AG09319 (cell line): ENCODE measurements at places on chromosomes 5 and 9.

DNA sequence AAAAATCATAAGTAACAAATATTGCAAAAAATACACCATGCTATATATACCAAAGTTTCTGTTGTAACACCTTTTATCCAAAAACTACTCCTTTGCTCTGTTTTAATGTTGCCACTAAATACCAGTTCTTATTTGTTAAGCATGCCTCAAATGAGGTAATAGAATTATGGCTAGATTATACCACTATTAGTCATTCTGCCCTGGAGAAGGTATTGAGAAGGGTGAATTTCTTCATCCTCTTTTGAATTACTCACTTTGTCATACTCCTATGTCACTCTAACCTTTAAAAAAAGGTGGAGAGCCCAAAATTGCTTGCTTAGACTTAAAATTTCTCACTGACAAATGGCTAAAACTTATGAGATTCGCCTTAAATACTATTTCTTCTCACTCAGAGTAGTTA is 750.9 kb downstream of the MAT2B start:
- DNase-seq: no peak

DNA sequence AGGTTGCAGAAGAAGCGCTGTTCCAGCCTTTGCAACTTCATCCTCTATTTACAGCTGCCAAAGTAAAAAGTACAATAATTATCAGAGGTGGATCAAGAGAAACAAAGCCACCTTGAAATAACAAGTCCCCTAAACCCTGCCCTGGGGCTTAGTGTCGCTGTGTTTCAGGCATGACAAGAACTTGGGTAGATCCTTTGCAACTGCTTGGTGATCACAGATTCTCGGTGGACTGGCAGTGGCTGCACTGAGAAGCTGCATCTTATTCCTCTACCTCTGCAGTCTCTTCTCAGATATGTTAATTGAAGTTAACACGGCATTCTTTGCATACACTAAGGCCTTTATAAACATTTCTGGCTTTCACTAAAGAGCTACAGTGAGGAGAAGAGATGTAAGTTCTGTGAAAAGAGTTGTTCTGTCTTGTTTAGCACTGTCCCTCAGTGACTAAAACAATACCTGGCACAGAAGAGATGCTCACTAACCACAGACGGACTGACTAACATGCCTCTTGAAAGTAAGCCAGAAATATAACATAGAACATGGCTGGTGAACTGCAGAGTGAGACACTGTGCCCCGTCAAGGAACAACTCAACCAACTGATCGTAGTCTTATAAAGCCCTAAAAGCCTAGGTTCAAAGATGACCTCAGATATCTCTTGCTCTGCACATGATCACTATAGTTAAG is 144.2 kb downstream of the MLLT3 start:
- DNase-seq: no peak

GRCh38 chr9:126183266-126183665 is 143.4 kb upstream of the MVB12B start:
- DNase-seq: no peak

DNA sequence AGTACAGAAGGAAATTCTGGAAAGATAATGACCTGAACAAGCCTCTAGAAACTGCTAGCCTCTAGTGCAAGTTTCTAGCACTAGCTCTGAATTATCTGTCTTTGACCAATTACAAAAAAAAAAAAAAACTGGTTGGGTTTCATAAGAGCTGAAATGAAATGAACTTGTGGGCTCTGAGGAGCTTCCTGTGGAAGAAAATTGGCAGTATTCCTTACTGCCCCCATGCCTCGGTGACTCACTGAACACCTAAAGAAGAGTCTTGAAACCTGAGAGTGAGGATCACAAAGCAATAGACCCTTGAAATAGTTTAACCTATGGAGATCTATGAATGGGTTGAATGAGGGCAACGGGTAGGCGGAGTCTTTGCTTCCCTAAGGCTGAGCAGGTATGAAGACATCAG is 263.6 kb upstream of the RASA1 start:
- DNase-seq: no peak

GRCh38 chr9:93810028-93810971 is 144.9 kb downstream of the BARX1 start:
- DNase-seq: no peak

- no peak for DNase-seq
Measured at GRCh38 chr5:132747616-132748440, 602 bp downstream of the CCNI2 start.

DNA sequence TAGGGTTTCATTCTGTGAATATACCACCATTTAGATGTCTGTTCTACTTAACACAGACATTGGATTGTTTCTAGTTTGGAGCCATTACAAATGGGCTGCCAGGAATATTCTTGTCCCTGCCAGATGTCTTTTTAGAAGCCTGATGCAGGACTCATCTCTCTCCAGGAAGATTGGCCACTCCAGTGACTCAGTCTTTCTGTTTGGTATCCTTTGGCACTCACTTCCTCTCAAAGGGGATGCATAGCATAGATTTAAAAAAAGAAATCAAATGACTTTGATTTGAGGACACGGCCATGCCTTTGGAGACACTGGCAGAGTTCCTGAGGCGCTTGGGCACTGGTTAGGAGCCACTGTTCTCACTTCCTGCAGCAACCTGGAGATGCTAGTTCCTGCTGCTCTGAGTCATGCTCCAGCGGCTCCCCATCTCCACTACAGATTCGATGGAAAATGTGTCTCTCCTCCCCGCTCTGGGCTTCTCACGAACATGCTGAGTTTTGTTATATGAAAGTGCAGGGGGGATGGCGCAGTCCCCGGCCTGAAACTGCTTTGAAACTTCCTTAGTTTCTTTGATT is 3.5 kb upstream of the ZNF366 start:
- DNase-seq: no peak

DNA sequence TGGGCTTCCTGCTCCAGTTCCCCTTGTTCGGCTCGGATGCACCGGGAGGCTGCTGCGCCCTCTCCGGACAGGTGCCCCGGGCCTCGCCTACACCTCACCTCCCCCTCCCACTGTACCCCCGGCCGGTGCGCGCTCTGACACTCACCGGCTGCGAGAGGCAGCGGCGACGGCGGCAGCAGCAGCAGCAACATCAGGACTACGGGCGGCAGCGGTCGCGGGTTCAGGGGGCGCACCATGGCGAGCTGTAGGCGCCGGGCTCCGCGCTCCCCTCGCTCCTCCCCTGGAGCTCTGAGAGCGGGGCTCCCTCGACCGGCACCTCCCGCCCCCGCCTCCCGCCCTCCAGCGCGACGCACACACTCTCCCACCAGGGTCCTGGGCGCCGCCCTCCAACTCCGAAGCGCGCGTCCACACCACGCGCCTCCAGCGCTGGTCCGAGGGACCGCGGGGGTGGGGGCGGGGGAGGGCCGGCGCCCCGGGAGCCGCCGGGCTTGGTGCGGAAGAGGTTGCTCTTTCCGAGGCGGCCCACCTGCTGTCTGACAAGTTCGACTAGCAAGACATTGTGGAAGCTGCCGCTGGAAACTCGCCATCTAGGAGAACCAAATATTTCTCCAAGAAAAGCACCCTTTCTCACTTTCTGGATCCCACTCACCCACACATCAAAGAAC is at the start of gene GFRA3:
Gene GFRA3 (minus strand): TSS at position 433 of the 665 bp plus-strand sequence. CDS start 197 bp downstream, at position 236.
- no peak for DNase-seq

DNA sequence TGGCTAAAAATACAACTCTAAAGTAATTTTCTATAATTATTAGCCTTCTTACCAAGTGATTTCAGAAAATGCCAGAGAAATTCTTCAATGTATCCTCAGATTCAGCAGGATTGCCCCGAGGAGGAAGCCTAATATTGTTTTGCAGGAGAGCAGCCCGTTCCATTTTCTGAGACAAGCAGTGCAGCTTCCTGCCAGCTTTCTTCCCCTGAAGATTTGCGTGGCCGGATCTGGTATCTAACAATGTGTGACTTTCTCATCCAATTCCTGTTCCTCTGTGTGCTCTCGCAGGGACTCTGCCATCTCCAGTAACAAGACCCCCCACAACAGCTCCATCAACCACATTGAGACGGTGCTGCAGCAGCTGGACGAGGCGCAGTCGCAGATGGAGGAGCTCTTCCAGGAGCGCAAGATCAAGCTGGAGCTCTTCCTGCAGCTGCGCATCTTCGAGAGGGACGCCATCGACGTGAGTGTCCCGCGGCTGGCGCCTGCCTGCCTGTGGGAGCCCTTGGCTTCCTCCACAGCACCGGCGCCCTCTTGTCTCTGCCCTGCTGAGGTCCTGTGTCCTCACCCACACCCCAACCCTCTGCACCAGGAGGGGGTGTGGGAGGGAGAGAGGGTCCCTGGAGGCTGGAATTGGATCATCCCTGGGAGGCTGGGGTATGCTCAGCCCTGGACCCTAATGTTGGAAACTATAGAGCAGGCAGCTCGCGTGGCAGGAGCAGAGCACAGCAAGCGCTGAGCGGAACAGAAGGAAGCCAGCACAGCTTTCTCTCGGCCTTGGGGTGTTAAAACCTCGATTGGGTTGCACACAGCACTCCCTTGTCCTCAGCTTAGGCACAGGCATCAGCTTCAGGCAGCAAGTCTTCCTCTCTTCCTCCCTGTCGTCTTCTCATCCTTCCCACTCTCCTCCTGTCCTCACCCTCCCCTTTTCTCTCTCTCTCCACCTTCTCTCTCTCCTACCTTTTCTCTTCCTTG is 216.2 kb downstream of the TRIO start:
- DNase-seq: no peak

GRCh38 chr5:74392711-74393351 is 247.7 kb downstream of the ENC1 start:
- no peak for DNase-seq

DNA sequence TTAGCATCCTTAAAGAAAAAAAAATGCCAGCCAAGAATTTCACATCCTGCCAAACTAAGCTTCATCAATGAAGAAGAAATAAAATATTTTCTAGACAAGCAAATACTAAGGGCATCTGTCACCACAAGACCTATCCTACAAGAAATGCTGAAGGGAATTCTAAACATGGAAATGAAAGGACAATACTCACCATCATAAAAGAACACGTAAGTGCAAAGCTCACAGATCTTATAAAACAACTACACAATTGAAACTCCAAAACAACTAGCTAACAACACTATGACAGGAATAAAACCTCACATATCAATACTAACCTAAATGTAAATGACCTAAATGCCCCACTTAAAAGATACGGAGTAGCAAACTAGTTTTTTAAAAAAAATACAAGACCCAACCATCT is 71.4 kb downstream of the TTC39B start:
- DNase-seq: no peak

DNA sequence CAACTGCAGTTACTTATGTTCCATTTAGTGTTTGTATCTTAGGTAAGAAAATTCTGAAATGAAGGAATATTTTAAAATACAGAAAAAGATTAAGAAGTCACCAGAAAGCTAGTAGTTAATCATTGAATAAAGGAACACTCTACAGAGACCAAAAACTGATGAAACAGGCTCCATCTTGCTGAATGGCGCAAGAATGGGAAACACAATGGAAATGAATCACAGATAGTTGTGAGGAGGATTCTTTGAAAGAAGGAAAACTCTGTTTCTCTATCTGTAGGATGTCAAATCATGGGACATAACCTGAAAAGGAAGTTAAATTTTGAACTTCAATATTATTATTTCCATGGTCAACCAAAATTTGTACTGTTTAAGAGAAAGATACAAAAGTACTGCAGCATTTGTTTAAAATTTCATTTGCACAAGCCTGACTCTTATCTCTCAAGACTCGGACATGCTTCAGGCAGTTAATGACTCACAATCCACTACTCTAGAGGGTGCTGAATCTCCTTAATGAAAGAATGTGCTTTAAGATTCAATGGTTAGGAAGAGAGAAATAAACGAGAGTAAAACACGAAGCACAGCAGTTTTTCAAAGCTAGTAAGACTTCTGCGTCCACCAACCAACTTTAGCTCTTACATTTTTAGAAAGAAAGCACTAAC is 1064.4 kb upstream of the DMAC1 start:
- no peak for DNase-seq

- no peak for DNase-seq
Measured at GRCh38 chr5:162657076-162657475, 589.5 kb downstream of the GABRG2 start.

GRCh38 chr5:129003232-129003631 is 37.9 kb downstream of the SLC27A6 start:
- DNase-seq: no peak
